ENCODE measurements at places on chromosomes 7 and 10. TPM values are rescaled to one million over a fixed set of nuclear protein-coding genes. Genes with fewer than 3 reads are reported as not detected.

DNA sequence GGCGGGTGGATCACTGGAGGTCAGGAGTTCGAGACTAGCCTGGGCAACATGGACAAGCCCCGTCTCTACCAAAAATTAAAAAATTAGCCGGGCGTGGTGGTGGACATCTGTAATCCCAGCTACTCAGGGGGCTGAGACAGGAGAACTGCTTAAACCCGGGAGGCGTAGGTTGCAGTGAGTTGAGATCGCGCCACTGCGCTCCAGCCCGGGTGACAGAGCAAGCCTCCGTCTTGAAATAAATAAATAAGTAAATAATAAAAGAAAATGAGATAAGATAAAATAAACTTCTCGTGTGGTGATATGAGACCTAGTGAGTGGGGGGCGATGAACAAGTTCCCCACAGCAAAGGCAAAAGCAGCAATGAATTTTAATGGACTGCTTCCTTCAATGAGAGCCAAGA is 33.6 kb upstream of the LMTK2 start:
- no peak for DNase-seq

DNA sequence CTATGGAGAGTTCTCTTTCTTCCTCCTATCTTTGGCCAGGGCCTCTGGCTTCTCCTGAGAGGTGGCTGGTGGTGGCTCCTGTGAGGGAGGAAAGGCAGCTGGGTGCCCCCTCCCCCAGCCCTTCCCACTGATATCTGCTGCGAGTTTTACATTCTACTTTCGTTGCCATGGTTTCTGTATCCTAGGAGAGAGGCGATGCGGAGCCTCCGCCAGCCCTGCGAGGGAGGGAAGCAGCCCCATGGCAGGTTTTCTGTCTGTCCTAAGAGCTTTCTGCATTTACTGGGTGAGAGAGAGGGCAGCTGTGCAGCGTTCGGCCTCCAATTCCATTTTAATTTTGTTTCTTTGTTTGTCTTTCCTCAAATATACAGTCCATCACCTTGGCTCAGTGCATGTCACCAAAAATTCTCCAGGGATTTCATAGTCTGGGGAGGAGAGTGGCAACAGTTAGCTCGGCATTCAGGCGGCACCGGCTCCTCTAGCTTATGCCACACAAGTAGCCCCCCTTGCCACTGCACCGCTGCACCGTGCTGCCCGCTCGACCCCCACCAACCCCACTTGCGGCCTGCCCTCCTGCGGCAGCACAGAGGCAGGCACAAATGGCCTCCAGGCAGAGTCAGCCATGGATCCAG is 20.4 kb downstream of the DNAJB12 start:
- no peak for DNase-seq

- no peak for DNase-seq
Measured at GRCh38 chr10:62079885-62080559, 178.5 kb downstream of the ARID5B start.

Gene OR2A1
- 0.20 TPM for total RNA-seq

Gene RPEL1
- not detected for total RNA-seq

Gene ADRB1
- total RNA-seq: 0.79 TPM

Gene HOXA9
- 9.6 TPM for total RNA-seq

Gene MYO1G
- total RNA-seq: 2.6 TPM

Gene ASB10
- total RNA-seq: 0.69 TPM
